ENCODE measurements at places on chromosomes 4 and X. TPM values are rescaled to one million over a fixed set of nuclear protein-coding genes. Genes with fewer than 3 reads are reported as not detected.

CXorf49 gene
- not detected for total RNA-seq

GJB1 gene
- total RNA-seq: not detected

GLA gene
- total RNA-seq: 29.4 TPM

TBC1D8B gene
- 4.6 TPM for total RNA-seq

MMAA gene
- 3.5 TPM for total RNA-seq

C1QTNF7 gene
- not detected for total RNA-seq

GPM6B gene
- total RNA-seq: 516 TPM

PRSS12 gene
- total RNA-seq: 113 TPM

SPATA18 gene
- 3.9 TPM for total RNA-seq

GYPA gene
- 1.3 TPM for total RNA-seq

SEPTIN6 gene
- total RNA-seq: 243 TPM

TEC gene
- total RNA-seq: 0.37 TPM

CXCL1 gene
- total RNA-seq: not detected

PARM1 gene
- 94.3 TPM for total RNA-seq

CDK16 gene
- total RNA-seq: 181 TPM

ZNF141 gene
- total RNA-seq: 22.0 TPM

ACOT9 gene
- total RNA-seq: 20.5 TPM
